NCI-H2171 (cell line): ENCODE measurements at places on chromosomes 5 and 9.

DNA sequence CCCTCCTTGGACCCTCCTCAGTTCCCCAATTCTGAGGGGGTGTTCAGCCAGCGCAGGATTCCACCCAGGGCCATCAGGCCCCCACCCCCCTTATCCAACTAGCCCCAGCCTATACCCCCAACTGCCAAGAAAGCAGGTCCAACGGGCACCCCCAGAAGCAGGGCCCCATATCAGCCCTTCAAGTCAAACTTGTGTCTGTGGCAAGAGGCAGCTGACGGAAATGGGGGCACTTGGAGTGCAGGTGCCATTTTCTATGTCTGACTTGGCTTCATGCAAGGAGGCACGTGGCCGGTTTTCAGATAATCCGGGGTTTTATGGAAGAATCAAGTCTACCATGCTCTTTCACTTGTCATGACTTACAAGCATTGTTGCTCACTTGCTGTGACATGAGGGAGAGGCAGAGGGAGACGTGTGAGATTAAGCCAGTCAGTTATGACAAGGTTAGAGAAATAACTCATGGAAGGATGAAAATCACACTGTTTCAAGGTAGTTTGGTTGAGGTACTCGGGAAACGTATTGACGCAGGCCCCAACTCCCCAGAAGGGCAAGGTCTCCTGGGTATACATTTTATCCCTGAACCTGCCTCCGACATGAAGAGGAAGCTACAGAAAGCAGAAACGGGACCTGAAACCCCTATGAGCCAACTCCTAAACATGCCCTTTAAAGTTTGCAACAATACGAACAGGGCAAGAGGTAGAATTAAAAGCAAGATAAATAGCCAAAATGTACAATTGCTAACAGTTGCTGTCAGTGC is 26.5 kb upstream of the CLPTM1L start:
- no peak for DNase-seq

GRCh38 chr5:9283021-9283420 is 262.9 kb downstream of the SEMA5A start:
- no peak for DNase-seq

- DNase-seq: peak; percentile 27
Measured at GRCh38 chr9:130332384-130332926, 66.9 kb downstream of the HMCN2 start.

DNA sequence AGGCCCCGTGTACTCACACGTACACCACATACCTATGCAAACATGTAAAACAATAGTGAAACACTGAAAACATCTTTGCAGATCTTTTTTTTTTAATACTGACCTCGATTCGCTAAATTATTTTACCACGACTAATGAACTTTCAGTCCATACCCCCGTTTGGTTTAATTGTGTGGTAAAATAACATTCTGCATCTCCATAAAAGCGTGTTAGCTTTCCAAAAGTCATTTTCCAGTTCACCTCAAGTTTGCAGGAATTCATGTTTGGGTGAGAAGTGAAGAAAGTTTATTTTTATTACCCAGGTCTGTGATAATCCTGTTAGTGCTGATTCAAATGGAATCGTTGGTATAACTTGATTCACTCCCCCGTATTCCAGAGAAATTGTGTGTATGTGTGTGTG is 652 bp downstream of the ARSK start:
- DNase-seq: no peak

DNA sequence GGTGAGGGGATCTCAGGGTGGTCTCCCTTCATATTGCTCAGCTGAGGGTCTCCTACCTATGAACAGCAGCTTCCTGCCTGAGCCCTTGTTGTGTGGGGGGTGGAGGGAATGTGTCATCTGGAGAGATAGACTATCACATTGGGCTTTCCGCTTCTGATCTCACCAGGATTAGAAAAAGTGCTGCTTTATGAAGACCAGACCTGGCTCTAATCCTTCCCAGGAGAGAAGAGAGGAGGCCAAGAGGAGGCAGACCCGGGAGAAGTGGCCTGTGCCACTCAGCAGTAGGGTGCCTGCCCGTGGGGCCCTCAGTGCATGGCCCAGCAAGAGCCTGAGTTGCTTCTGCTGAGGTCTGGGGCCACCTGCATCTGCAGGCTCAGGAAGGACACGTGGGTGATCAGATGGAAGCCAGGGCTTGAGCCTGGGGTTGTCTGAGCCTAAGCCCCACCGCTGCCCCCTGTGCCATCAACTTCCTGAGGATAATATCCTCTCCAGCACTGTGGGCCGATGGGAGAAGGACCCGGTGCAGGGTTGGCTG is 22.1 kb upstream of the COL5A1 start:
- DNase-seq: no peak

DNA sequence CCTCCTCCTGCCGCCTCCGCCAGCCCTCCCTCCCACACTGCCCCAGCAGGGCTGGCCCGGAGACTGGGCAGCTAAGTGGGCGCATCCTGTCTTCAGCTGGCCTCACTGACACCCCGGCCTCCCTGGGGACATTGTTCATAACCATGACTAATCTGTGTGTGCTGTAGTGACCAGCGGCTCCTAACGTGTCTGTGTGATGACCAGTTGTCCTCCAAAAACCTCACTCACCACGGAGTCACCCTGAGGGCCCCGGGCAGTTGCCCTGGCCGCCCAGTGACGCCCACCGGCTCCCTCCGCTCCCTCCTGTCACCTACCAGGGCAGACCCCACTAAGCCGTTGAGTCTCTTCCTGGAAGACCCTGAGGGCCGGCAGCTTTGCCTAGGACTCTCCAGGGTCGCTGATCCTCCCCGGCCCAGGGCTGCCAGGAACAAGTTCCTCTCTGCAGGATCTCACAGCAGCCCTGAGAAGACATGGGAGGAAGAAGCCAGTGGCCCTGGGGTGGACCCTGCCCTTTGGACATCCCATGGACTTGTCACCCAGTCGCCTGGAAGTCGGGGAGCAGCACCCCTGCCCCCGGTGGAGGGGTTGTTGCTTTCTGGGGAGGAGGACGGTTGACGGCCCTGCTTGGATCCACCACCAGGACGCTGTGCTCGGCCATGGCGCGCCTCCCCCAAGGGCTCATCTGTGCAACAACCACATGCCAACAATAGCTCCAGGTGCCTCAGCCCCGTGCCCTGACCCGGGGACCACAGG is 110.2 kb upstream of the LMX1B start:
- DNase-seq: no peak

DNA sequence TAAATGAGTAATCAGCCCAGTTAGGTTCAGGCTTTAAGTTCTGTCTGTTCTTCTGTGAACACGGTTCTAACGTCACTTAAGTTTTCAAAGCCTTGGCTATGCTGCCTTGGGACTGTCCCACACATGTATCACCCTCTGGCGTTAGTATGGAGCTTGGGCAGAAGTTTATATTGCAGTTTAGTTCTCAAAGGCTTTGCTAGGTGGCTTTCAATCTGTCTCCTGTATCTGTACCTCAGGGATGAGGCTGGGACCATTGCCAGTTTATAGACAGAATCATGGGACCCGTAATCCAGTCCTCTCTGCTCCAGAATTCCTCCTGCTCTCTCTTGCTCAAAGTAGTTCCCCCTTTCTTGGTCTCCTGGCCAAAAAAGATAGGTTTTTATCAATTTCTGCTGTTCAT is 12.1 kb downstream of the C9orf40 start:
- DNase-seq: peak; percentile 10

- DNase-seq: peak; percentile 7
Measured at GRCh38 chr5:103259705-103260355, 1.3 kb downstream of the MACIR start.

- no peak for DNase-seq
Measured at GRCh38 chr5:102700120-102700831, 54.8 kb upstream of the PAM start.

DNA sequence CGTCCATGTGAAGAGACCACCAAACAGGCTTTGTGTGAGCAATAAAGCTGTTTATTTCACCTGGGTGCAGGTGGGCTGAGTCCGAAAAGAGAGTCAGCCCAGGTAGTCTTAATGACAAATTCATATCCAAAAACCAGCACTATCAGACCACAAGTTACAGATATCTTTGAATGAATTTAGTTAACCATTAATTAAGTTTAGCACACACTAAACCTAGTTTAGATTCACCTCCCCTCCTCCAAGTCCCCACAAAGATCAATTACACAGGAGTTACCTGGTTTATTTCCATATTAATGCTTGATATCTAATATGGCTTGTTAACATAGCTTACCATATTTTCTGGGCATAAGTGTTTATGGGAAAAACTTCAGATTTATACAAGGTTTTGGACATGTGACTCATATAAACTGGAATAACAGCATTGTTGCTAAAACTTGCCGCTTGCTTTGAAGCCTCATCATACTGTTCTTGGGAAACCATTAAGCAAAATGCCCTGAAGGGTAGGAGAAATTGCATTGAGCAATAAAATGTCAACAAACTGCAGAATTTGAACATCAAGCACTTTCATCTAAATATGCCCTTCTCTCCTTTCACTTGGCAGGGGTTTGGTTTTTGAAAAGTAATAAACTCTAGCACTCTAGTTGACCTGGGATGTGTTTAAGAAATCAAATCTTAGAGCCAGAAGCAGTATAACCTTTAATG is 166.9 kb downstream of the SNCAIP start:
- DNase-seq: no peak

DNA sequence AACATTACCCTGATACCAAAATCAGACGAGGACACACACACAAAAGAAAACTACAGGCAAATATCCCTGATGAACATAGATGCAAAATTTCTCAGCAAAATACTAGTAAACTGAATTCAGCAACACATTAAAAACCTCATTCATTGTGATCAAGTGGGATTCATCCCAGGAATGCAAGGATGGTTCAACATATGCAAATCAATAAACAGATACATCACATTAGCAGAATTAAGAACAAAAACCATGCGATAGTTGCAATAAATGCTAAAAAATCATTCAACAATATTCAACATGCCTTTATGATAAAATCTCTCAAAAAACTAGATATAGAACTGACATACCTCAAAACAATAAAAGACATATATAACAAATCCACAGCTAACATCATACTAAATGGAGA is 36.9 kb upstream of the TNPO1 start:
- DNase-seq: no peak

- DNase-seq: no peak
Measured at GRCh38 chr5:61816146-61816545, 484.1 kb downstream of the ZSWIM6 start.

DNA sequence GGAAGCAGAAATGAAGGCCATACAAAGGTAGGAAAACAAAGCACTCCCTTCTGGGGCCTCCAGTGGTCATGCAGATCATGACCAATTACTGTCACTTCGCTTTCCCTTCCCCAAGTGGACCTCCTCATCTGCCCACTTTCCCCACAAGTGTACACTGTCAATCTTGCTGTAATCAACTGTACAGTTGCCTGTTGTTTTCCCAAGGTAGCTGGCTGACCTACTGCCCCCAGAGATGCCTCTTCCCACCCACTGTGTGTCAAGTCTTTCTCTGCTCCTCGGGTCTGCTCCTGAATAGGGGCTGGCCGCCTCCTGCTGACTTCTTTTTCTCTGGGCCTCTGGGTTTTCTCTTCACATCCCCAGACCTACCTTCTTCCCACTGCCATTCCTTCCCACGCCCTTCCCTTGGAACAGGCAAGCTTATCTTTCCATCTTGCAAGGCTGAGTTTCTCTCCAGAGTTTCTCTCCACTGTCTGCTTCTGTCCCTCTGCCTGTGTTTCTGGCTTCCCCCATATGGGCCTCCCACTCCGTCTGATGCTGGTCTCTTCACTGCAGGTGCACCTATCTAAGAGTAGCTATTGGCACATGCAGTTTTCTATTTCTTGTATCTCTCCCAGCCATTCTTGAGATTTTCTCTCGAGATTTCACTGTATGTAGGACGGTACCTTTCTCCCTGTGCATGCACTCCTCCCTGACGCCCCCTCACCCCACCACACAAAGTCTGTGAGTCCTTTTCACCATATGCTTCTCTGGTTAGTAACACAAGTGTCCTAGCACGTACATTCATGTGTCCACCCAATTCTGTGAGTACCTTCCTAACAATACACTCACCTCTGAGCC is 2.4 kb downstream of the ELL2 start:
- no peak for DNase-seq

DNA sequence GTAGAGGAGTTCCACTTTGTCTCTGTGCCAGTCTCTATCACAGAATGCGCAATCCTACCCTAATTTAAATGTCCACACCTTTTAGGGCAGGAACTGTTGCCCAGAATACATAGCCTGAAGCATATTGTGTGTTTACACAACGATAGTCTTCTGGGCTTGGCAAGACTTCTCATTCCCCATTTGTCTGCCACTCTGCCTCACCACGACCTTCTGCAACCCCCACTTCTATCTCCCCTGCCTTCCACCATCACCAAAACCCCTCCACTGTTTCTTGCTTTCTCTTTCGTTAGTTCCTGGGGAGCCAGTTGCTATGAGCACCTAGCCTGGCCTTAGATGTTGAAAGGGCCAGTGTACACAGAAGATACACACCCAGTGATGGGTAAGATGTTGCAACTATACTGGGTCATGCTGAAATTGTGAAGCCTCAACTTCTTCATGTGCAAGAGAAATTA is 883 bp upstream of the RNF145 start:
- no peak for DNase-seq

- DNase-seq: no peak
Measured at GRCh38 chr5:115209279-115209678, 39.6 kb upstream of the TRIM36 start.

DNA sequence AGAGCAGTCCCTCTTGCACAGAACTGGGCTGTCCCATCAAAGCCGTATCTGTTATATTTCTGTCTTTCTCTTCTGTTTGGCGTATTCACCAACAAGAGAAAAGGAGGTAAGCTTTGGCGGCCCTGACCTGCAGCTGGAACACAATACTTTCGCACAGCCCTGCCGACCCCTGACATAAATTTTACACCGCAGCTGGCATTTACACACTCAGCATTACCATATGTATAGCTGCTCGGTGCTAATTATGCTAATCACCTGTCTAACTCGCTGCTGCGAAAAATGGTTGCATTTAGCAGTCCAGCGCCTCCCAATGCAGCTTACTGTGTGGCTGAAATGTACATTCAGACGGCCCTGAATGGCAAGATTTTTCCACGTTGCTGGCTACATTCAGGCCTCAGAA is 20.8 kb downstream of the PTCH1 start:
- DNase-seq: no peak

DNA sequence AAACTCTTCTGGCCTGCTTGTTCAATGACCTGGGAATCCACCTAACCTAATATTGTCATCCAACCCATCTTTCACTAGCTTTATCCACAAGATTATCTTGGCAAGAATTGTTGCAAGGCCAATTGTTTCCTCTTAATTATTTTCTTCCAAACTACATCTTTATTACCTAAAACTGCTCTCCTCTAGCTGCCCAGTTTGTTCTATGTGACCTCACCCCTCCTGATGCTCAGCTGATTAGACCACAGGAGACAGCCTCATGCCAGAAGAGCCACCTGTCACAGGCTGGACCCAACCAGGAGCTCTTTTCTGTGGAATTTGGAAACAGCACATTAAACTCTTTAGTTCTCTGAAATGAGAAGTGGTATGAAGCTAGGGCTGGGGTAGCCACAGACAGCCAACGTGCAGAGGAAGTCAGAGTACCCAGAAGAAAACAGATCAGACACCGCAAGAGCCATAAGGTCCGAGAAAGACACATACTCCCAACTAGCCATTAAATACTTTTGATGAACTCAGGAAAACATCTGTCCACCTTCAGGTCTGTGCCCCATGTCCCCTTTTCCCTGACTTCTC is 12.0 kb downstream of the SAXO1 start:
- no peak for DNase-seq

- DNase-seq: no peak
Measured at GRCh38 chr5:19099195-19099594, 888.8 kb downstream of the CDH18 start.
